ENCODE measurements at places on chromosomes 3 and 15.
A peak's percentile ranks its signal among the peaks of the same experiment; 100 is the strongest.

DNA sequence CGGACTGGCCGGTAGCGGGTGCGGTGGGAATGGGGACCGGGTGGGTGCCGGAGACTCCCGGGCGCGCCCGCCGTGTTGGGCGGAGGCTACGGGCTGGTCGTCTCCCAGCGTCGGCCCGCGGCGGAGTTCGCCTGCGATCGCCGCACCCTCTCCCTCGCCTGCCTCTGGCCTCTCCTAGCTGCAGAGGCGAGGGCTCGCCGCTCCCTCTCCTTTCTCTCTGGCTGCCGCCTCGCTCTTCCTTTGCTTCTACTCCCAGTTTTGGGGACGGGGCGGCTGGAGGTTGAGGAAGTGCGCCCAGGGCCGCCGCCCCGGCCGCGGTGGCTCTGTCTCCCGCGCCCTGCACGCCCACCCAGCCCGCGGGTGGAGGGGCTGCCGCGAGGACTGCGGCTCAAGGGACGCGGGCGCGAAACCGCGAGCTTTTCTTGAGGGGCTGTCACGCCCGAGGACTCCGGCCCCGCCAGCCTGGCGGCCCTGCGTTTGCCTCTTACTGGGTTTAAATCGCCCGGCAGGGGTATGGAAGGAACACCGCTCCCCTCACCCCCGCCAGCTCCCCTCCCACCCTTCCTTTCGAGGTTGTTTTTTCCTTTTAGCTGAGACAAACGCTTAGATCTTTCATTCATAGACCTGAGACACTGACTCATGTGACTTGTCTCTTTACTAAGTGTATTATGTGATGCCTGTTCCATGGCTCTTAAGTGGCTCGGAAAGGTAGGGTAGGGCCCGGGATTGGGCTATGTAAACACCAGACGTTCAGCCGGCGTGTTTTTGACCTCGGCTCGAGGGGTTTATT, 654 bp downstream of the PIK3CA start:
- DNase-seq = peak; percentile 60

DNA sequence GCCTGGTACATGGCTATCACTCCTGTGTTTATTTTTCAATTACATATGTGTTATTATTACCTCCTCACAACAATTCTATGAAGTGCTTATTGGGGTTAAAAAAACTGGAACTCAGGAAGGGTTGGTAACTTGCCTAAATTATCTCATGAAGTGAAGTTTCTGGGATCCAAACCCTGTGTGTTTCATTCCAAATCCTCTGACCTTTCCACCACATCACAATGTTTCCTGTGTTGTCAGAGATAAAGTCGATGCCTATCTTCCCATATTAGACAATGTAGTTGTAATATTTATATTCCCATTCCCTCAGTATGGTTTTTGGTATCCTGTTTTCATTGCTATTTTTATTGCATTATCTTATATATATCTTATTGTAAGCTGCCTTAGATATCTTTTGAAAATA, 269.1 kb upstream of the CFAP20DC start:
- no peak for DNase-seq

DNA sequence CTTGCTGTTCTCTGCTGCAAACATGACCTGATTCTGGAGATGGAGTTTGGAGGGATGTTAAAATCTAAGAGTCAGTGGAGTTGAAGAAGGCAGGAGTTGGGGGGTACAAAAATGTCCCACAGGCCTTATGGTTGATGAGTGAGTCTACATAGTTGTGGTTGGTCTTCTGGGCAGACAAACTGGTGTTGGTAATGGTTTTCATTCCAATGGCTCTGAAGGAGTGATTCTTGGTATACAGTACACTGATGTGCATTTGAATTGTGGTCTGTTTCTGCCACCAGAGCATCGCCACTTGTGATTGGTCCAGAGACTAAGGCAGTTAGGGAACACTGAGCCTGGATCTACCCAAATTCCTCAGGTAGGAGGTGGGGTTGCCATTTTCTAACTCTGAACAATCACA, 514.1 kb upstream of the CFAP20DC start:
- no peak for DNase-seq

- DNase-seq = no peak
These were observed 1.8 kb downstream of the ZNF770 start for GRCh38 chr15:34986326-34986725.

- no peak for DNase-seq
These were observed 28.6 kb downstream of the DAPK2 start for GRCh38 chr15:64017591-64018163.

DNA sequence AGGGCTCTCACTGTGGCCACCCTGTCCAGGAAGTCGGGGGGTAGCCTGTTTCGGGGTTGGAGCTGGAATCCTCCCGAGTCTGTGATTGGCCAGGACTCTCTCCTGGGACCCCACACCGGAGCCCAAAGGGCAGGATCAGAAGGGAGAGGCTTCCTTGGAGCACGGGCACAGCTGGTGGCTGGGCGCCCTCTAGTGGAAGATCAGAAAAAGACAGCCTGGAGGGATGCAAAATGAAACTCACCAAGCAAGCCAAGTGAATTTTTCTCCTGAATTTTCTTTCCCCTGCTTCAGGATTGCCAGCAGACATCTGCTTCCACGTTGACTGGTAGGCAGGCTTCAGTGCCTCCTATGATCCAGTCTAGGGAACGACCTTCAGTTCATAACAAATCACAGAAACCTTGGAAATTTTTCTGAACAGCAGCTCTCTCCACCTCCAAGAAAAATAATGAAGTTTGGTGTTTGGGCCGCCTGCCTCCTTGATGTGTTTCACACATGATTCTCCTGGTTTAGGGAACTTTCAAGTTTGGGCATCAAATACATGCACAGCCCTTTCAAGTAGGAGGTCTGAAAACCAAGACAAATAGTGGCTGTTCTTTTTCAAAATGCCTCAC, 224.6 kb downstream of the VPS13C start:
- peak; percentile 65 for DNase-seq

- no peak for DNase-seq
These were observed 28.3 kb downstream of the PDCD6IP start for GRCh38 chr3:33826688-33827087.

GRCh38 chr3:58414538-58415197, 19.0 kb downstream of the PDHB start:
- DNase-seq = peak; percentile 66

GRCh38 chr3:149650828-149651227, 7.0 kb downstream of the WWTR1 start:
- no peak for DNase-seq

DNA sequence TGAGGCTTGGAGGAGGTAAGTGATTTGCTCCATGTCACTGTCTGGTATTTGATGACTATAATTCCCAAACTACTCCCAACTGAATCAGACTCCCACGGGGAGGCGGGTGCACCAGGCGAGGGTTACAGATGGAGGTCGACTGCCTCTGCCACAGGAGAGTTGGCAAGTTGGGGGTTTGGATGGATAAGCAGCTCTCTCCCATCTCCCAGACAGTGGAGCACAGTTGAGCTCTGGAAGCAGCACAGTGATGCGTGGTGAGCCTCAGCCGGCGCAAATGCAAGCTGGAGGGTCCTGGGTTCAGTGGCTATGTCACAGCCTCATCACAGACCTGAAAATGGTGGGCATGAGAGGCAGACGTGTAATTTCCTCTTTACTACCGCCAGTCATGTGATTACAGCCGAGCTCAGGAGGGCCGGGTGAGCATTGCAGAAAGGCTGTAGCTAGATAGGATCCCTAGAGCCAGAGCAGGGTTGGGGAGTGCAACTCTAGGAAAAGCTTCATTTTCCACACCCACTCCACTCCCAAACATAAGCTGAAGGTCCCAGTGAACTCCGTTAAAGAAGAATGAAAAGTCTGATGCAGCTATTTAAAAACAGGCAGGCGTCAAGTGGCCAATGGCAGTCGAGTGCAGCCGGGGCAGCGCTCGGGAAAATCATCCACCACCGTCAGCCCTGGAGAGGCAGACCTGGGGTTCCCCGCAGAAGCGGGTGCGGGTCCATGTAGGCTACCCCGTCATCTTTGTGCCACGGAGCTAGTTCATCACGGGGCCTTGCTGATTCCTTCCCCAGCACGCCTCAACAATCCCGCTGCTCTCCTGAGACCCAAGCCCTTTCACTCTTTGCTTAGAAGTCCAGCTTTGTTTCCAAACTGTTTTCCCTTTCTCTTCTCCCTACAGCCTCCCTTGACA, 33.3 kb upstream of the VPS8 start:
- DNase-seq = no peak

DNA sequence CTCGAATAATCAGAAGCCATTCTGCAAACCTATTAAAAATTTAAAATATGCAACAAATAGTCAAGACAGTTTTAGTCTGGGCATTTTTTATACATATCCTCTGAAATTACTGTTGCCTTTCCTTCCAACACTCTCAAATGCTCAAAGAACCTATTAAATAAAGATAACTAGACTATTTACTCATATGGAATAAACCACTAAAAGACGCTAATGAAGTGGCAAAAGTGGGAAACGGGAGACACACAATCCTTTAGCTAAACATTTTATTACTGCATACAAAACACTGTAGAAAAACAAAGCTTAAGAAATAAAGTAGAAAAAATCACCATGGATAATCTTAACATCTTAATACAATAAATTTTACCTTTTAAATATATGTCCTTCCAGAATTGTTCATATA, 75.4 kb downstream of the HERC1 start:
- no peak for DNase-seq

DNA sequence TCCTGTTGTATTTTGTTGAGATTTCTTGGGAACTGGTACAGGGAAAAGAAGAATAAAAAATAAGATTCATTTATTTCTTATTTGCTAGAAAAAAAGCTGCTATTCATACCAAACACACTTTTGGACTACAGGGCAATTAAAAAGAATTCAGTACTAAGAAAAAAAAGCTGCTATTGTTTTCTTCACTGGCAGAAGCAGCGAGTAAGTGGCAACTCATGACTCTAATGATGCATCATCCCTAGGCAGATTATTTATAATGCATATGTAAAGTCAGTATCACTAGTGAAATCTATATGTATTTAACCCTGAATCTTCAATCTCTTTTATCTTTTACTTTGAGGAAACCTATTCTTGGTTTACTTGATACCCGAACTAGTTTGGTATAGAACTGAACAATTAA, 15.2 kb downstream of the PFN2 start:
- no peak for DNase-seq
